Activated naive CD4-positive, alpha-beta T cell treated with anti-CD3 and anti-CD28 coated beads, Interleukin-2, amount 10 ng/mL, durations not matched to agents 7 days and 5 days (primary cell): ENCODE measurements at places on chromosomes 12 and 14.

DNA sequence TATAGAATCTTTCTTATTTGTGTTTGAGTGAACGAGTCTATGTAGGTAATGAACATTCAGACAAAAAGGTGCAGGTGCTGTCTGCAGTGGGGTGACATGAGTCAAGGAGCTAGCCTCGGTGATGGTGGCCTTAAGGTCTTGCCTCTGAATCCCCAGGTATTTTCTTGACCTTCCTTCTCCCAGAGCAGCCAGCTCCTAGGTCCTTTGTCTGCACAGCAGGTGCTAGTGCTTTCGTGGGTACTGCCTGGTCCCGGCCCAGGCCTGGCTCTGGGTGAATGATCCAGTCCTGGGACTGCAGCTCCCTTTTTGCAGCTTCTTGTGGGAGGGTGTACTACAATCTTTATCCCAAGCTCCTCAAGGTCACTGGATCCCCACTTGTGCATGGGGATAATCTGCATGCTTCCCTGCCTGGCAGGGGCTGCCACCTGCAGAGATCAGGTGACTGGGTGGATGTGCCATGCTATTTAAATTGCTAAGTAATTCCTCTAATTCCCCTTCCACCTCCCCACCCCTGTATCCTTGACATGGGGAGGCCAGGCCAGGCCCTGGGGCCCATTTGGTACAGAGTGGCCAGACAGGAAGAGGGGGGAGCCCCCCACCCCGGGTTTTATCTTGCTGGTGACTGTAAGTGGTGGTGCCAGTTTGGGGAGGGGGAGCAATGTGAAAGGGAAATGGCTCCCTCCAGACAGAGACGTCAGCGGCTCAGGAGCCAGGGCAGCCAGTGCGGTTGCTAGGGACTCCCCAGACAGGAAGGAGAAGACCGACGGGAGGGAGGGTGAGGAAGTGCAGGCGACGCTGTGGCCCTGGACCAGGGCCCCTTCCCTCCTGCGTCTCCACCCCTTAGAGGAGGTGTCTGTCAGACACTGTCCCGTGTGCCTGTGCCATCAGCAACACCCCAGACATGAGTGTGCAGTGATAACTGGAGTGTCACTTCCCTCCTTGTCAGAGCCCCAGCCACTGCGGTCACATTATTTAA is 6.7 kb downstream of the VASH1 start:
- peak; percentile 82 for DNase-seq

- DNase-seq: no peak
These were observed 881 bp upstream of the PUS1 start for GRCh38 chr12:131928080-131928710.

GRCh38 chr14:20754308-20754707 is 8.6 kb downstream of the EDDM3A start:
- DNase-seq: no peak

- DNase-seq: no peak
These were observed 131.7 kb upstream of the ATP2B1 start for GRCh38 chr12:89840162-89840922.

GRCh38 chr12:128942960-128943477 is 89.7 kb downstream of the GLT1D1 start:
- no peak for DNase-seq

GRCh38 chr12:51923506-51924365 is 16.4 kb downstream of the ACVRL1 start:
- peak; percentile 65 for DNase-seq

GRCh38 chr14:104507443-104507842 is 72.1 kb upstream of the C14orf180 start:
- DNase-seq: no peak

DNA sequence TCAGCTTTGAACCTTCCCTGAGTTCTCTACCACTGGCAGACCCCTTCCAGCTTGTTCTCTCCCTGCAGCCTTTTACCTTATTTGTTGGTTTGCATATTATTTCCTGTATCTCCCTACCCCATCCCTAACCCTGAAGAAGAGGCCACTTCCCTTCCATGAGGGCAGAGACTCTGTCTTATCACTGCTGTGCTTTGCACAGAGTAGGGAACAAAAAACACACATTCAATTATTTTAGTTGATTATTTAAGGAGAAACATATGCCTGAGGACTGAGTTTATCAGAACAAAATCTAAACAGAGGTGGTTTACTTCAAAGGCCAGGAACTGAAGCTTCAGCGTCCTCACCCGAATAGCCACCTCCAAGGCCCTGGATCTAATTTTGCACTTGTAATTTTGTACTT is 111.7 kb upstream of the RFLNA start:
- DNase-seq: no peak

DNA sequence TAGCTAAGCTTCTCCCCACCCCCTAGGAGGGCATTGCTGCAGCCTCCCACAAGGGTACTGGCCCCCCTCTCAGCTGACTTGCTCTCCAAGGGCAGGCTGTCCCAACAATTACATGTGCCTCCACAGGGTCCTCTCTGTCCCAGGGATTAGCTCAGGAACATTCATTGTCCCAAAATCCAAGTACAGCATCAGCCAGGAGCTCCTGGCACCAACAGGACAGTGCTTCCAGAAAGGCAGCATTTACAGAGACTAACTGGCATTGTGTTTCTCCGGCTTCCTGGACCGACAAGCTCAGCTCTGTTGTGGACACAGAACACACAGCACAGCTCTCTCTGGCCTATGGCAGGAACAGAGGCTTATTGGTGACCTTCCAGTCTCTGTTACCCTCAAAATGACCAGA is 21.7 kb downstream of the ABCD4 start:
- no peak for DNase-seq

- DNase-seq: no peak
These were observed 45.2 kb upstream of the ISM2 start for GRCh38 chr14:77543637-77544334.

- DNase-seq: peak; percentile 18
These were observed 45.1 kb downstream of the FAM222A start for GRCh38 chr12:109758426-109759420.

DNA sequence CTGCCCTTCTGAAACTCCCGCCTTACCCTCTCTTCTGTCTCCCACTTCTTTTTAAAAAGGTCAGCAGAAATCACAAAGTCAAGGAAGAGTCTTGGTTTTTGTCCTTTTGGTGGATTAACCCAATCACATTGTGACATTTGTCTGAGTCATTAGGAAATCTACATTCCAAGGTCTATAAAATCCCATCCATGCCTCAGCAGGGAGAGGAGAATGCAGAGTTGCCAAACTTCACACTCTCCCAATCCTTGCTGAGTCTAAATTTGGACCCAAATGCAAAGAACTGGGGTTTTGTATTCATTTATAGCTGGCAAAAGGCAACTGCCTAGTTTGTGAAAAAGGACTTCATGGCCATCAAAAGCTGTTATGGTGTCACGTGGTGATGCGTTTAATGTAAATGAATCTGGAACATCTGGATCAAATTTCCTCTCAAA is 67.9 kb downstream of the TMEM30B start:
- no peak for DNase-seq

DNA sequence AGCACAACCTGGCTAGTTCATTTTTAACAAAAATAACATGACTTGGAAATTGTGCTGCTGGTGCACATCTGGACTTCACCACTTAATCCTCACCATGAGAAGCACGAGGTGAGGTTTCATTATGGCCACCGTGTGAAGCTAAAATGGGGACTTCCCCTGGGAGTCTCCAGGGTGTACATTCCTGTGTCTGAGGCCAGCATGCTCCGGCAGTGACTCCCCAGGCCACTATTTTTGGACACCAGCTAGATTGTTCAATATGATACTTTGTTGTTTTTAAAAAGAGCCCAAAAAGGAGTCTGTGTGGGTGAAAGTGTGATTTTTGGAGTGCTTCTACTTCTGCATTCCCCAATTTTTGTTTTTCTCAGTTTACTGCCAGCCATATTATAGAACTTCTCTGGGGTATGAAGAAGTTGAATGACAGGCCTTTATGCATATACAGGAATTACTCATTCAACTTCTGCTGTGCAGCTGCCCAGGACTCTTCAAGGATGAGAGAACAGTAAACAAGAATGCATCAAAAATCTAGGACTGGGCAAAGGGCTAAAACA is 16.9 kb upstream of the AICDA start:
- DNase-seq: no peak

DNA sequence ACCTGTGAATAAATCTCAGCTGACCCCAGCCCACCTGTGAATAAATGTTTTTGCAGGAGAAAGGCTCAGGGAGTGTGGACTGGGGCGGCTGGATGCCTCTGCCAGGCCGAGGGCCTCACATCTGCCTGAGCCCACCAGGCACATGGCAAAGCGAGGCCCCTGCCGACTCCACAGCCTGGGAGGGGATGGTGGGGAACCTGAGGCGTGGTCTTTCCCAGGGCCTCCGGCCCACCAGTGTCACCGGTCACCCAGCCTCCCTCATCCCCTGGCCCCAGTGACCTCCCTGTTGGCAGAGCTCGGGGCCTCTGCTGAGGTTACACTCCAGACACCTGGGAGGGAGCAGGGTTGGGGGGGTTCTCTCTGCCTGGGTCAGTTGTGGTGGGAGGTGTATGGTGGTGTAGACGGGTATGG is 8.2 kb downstream of the NOC4L start:
- DNase-seq: no peak

DNA sequence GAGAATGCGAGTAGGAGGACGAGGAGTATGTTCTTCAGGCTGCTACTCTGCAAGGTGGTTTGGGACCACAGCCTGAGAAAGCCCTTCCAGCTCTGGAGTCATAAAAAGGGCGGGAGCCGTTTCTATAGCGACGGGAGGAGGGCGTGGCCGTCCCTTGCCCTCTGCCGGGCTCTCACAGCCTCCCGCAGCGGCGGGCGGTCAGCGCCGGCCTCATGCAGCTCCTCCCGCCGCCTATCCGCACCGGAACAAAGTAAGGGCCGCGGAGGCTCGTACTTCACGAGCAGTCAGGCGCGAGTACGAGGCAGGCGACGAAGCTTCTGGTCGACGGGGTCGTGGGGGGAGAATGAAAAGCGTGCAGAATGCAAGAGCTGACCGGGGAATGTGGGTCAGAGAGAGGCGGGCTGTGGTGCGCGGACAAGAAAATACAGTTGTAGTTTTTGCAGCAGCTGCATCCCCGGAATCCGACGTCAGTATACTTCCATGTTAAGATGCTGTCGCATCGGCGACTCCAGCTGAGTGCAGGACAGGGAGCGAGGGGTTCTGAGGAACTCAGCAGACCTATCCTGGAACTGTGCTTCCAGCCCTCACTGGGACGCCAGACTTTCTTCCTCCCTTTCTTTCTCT is at the start of gene DYRK4:
TSS of gene DYRK4 (plus strand) at position 175 of the 624 bp plus-strand sequence. CDS start at position 213, 38 bp downstream.
- peak; percentile 30 for DNase-seq

- no peak for DNase-seq
These were observed 13.5 kb downstream of the DGLUCY start for GRCh38 chr14:91127401-91127801.

DNA sequence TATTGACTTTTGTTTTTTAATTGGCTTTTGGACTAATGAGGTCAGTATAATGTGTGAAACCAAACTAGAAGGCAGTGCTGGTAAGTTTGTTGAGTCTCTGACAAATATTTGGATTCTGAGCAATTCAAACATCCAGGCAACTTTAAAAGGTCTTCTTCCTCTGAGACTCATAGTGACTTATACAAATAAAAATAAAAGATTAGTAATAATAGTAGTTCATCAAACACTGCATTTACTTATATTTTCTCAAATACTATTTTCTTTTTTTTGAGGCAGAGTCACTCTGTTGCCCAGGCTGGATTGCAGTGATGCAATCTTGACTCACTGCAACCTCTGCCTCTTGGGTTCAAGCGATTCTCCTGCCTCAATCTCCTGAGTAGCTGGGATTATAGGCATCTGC is 337.9 kb downstream of the DAD1 start:
- DNase-seq: no peak

DNA sequence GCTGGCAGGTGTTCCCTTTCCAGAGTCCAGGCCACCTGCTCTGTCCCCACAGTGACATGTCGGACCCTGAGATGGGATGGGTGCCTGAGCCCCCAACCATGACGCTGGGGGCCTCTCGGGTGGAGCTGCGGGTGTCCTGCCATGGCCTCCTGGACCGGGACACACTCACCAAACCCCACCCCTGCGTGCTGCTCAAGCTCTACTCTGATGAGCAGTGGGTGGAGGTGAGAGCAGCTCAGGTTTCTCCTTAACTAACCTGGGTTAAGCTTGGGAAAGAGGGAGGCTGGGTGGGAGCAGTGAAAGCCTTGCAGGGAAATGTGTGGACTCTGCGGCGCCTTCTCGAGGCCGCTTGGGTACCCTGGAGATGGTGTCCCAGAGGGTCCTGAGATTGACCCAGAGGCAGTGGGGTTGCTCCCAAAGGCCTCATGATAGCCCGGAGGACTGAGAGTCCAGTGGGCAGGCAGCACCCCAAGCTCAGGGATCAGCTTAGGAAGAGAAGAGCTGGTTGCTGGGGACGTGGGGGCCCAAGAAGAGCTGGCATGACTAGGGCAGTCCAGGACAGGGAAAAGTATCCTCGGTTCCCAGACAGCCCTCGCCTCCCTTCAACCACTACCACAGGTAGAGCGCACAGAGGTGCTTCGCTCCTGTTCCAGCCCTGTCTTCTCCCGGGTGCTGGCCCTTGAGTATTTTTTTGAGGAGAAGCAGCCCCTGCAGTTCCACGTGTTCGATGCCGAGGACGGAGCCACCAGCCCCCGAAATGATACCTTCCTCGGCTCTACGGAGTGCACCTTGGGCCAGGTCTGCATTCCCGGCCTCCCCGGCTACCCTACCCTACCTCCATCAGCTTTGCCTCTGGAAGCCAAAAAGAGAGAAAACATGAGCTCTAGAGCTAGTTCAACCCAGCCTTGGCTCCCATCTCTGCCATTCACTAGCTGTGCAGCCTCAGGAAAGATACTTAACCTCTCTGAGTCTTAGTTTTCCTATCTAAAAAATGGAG is 1.8 kb downstream of the CPNE6 start:
- no peak for DNase-seq

DNA sequence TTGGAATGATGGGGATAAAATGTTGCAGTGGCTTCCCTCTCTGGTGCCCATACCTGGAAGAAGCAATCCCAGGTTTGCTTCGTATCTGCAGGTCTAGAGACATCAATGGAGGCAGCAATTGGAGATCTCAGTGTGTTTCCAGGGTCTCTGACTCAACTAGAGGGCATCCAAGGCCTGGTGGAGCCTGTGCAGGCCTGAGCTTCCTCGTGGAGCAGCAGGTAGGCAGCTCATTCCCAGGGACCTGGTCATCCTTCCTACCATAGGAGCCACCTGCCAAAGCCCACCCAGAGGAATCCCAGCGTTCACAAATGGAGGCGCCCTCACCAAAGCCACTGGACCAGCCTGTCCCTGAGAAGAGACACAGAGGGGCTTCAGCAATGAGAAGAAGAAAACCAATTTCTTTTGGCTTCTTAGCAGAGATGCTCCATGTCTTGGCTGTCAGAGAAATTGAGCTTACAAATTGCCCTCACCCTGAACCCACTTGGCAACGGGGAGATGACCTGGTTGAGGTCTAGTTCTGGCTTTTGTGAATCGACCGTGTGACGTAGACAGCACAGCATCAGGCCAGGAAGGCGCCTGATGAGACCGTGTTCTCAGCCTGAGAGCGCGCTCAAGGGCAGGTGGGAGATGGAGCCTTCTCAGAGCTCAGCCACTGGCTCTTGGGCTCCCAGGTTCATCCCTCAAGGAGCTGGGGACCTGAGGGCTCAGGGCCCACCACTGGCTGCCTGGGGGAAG is 283.6 kb downstream of the DPF3 start:
- DNase-seq: no peak

DNA sequence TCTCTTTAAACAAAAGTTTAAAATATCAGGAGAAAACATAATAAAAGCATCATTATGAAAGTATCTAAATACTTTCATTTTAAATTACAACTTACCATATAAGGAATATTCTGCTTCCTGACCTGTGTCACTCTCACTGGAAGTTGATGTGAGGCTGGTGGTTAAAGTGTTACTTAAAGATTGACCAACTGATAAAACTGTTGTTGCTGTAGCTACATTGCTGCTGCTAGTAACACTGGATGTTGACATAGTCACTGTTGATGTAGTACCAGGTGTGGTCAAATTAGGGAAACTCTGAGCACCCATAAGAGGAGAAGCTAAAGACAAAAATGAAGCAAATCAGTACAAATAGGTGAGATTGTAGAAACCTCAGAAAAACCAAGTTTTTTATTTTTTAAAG is 79.9 kb downstream of the HECTD1 start:
- DNase-seq: peak; percentile 34
